ENCODE measurements at places on chromosomes 12 and 14. TPM values are rescaled to one million over a fixed set of nuclear protein-coding genes. Genes with fewer than 3 reads are reported as not detected.

Gene ALDH1L2
- 4.7 TPM for total RNA-seq

Gene SERPINA1
- 2.8 TPM for total RNA-seq

Gene PLEK2
- total RNA-seq = 25.3 TPM

Gene PTPRQ
- total RNA-seq = 0.06 TPM

Gene ASB2
- 0.76 TPM for total RNA-seq

Gene CLECL1
- total RNA-seq = not detected

Gene DLK1
- 0.32 TPM for total RNA-seq

Gene CACNA1C
- 0.02 TPM for total RNA-seq

Gene FBXW8
- 7.3 TPM for total RNA-seq

Gene PLEKHH1
- total RNA-seq = 2.7 TPM
